ENCODE measurements at places on chromosomes 4 and X.

DNA sequence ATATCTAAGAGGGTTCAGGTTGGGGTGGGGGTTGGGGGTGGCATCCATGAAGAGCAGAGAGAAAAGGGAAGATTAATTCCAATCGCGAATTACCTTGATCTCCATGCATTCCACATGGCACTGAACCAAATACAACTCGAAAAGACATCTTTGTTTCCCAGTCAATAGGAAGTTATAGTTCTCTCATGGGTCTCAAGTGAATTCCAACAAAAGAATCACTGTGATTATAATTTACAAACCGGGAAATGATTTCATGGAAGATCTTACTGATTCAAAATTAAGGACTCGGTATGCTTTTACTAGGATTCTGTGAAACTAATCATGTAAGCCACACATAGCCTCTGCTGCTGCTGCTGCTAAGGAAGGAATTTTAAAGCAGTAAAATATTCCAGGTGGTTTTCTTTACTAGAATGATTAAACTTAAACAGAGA is 26.6 kb upstream of the AMELX start:
- DNase-seq: no peak

DNA sequence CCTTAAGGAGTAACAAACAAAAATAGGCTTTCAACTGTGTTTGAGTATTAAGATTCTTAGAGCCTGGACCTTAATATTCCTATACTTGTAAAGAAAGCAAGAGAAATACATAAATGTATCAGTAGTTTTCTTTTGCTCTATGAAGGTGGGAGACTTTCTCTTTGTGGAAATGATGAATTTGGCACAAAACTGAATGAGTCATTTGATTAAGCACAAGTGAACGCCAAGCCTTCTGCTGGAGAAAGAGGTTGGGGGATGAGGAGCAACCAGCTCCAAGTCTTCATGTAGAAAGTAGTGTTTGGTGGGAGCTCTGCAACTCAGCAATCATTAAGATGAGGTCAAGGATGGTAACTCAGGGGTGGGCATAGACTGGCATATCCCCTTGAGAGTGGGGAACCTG is 49.6 kb downstream of the MEPE start:
- no peak for DNase-seq

- DNase-seq: no peak
Observed at GRCh38 chr4:53059871-53060270, 197.8 kb downstream of the RASL11B start.

DNA sequence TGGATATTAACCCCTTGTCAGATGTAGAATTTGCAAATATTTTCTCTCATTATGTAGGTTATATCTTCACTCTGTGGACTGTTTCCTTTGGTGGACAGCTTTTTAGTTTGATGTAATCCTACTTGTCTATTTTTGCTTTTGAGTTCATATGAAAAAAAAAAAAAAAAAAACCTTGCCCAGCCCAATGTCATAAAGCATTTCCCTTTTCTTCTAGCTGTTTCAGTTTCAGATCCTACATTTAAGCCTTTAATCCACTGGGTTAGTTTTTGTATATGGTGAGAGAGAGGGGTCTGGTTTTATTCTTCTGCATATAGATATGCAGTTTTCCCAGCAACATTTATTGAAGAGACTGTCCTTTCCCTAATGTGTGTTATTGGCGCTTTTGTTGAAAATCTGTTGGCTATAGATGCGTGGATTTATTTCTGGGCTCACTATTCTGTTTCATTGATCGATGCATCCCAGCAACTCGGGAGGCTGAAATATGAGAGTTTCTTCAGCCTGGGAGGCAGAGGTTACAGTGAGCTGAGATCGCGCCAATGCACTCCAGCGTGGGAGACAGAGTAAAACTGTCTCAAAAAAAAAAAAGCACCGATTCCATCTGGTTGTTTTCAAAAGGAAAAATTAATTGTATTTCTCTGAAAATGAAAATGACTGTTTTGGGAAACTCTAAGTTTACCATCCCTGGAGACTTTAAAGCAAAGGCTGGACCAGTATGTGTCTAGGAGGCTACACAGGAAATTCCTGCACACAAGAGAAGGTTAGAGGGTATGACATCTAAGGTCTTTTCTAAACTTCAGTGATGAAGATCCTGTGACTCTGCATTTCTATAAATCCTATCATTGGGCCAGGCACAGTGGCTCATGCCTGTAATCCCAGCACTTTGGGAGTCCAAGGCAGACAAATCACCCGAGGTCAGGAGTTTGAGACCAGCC is 35.6 kb downstream of the STEEP1 start:
- DNase-seq: no peak

DNA sequence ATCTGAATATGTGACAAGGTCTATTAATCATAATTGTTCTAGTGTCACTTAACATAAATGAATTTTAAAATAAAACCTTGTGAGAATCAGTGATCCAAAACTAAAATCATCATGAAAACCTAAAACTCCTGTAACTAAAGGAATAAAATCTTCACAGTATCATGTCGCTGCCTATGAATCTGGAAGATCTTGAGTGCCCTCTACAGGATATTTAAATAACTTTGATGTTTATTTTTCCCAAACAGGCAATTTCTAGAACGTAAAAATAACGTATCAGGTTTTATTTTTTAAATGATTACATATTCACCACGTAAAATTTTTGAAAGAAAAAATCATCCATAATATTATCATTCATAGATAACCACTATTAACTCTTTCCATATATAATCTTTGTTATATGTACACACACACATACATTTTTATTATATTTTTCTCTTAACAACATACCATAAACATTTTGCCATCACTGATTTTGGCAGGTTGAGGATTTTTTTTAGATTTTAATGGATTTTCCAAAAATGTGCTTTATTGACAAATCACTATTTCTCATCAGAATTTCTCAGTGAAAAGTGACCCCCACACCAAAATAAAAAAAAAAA is 79.6 kb downstream of the COMMD8 start:
- DNase-seq: peak; percentile 44

GRCh38 chrX:130999360-130999759 is 58.8 kb upstream of the ARHGAP36 start:
- DNase-seq: no peak

DNA sequence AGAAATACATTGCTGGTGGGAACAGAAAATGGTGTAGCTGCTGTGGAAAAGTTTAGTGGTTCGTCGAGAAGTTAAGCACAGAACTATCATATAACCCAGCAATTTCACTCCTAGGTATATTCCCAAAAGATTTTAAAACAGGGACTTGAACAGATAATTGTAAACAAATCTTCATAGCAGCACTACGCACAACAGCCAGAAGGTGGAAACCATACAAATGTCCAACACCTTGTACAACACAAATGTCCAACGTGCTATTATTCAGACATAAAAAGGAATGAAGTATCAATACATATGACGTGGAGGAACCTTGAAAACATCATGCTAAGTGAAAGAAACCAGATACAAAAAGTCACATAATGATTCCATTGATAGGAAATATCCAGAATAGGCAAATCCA is 37.9 kb downstream of the CUL4B start:
- DNase-seq: no peak

Data from LoVo (cell line).